ENCODE measurements at places on chromosomes 16 and 17.

GRCh38 chr17:36921095-36921851, 16.0 kb upstream of the LHX1 start:
- no peak for DNase-seq

- no peak for DNase-seq
These were observed 72.2 kb upstream of the BRD7 start for GRCh38 chr16:50440991-50441390.

DNA sequence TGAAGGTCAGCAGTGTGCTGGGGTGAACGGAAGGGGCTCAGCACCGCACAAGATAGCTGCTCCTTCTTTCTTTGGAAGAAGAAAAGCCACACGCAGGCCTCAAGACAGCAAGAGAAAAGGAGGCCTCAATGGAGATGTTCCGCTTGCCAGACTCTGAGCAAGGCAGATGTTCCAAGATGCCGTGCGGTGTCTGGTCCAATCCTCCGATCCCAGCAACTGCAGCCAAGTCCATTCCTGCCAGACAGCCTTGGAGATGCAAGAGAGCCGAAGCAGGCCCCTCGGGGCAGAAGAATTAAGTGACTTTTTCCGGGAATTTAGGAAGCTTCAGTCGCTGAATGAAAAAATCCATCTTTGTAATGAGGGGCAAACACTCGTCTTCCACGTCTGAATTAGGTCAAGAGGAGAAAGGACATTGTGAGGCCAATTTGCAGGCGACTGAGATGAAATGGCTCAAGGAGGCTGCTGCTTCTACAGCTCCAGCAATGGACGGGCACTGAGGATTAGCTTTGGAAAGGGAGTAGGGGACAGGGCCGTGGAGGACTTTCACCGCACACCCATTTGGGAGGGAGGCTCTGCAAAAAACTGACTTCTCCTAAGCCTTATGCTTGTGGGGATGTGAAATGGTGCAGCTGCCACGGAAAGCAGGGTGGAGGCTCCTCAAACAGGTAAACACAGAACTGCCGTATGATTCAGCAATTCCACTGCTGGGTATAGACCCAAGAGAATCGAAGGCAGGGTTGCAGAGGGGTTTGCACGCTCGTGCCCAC, 44.7 kb downstream of the RPH3AL start:
- DNase-seq, result no peak

DNA sequence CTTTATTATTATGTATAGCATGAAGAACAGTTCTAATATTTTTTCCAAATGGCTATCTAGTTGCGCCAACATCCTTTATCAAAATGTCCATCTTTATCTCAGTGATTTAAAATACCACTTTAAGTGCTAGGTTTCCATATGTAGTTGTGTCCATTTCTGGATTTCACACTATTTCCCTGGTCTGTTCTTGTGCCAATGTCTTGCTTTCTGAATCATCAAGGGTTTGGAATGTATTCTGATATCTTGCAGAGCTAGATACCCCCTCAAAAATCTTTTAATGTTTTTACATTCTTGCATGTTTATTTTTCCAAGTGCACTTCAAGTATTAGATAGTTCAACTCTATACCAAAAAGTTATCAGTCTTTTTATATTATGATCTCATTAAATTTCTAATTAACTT, 14.3 kb downstream of the MBTD1 start:
- DNase-seq, result no peak

DNA sequence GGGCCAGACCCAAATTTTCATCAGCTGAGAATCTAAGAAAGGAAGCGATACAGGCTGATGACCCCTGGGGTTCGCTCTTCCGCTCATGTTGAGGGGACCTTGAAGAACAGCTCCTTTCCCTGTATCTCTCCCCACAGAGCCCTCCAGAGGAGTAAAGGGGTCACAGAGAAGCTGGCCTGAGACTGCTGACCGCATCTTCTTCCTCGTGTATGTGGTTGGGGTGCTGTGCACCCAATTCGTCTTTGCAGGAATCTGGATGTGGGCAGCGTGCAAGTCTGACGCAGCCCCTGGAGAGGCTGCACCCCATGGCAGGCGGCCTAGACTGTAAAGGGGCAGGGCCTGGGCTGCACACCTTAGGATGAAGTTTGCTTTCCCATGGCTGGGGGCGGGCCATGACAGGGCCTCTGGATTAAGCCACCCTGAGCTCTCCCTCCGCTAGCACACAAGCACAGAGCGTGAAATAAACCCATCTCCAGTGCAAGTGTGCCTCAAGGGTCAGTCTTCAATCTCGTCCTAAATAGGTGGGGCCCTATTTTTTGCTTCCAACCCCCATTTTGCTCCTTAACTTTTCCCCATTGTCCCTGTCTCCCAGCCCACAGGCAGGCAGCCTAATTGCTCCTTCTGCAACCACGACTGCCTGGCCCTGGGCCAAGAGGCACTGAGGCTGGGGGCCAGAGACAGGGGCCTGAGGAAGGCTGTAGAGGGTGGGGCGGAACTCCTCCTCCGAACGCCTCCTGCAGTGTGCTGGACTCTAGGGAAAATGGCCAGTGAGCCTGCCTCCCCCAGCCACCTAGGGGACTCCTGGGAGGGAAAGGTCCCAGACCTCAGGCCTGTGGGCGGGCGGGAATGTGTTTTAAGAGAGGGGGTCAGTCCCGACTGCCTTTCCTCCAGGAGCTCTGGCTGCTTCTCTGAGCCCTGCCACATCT, 3.6 kb downstream of the ZACN start:
- no peak for DNase-seq

DNA sequence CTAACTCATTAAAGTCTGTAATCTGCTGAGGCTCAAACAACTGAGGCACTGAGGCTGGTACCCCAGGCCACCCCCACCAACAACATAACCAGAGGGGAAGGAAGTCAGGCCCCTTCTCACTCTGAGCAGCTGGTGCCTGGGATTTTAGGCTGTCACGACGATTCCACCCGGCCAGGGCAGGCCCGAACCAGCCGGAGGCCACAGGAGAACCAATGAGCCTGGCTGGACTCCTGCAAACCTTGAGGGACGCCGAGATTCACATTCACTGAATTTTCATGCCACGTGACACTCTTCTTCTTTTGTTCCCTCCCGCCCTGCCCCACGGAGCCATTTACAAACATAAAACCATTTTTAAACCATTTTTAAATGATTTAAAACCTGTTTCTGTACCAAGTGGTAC, 48.1 kb downstream of the RPH3AL start:
- DNase-seq, result no peak

GRCh38 chr16:88373927-88374492, 8.7 kb upstream of the ZNF469 start:
- no peak for DNase-seq

DNA sequence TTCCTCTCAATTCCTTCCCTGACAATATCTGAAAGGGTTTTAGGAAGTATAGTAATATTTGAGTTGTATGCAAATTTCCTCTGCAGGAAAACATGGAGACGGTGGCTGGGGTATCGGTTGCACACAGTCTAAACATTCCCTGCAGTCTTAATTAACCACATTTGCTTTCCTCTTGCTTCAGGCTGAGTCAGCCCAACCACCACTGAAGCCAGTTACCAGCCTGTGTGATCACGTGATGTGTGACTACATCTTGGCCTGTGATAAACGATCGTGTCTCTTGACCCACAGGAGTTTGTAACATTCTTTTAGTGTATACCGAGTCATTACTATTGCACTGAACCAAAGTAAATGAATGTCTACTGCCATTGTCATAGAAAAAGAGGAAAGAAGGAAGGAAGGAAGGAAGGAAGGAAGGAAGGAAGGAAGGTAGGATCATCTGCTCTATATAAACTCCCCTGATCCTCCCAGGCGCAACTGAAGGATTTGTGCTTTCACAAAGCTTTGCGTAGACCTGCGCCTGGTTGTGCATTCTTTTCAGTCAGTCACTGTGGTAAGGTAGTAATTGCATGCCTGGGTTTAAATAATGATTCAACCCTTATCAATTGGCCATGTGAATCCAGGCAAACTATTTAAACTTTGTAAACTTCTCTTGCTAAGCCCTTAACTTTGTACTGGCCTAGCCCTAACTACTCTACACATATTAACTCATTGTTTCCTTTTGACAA, 280.6 kb upstream of the SALL1 start:
- no peak for DNase-seq

- no peak for DNase-seq
These were observed 1.1 kb upstream of the MLLT6 start for GRCh38 chr17:38703742-38704605.

DNA sequence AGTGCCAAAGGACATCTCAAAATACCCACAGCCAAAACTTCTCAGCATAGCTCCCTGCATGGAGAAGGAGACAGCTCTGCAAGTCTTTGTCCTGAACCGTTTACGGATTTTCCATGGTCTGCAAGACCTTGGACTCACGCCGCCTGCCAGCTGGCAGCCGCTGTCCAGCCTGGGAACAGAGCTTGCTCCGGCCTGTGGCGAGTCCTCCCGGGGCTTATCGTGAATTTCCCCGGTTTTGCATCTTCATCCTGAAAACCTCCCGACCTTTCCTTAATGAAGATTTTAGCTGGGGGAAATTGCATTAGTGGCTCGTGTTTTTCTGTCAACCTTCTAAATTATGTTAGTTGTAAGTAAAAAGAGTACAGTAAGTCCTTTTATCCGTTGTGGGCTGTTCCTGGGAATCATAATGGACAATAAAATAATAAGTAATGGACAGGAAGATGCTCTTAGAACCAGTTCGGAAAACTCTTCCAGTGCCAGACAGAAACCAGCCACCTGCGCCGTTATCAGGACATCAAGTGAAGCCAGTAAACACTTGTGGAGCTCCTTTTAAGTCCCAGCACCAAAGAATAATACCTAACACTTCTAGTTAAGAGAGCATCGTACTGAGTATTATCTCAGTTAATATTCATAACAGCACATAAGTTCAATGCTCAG, 112.4 kb upstream of the NOL11 start:
- no peak for DNase-seq

DNA sequence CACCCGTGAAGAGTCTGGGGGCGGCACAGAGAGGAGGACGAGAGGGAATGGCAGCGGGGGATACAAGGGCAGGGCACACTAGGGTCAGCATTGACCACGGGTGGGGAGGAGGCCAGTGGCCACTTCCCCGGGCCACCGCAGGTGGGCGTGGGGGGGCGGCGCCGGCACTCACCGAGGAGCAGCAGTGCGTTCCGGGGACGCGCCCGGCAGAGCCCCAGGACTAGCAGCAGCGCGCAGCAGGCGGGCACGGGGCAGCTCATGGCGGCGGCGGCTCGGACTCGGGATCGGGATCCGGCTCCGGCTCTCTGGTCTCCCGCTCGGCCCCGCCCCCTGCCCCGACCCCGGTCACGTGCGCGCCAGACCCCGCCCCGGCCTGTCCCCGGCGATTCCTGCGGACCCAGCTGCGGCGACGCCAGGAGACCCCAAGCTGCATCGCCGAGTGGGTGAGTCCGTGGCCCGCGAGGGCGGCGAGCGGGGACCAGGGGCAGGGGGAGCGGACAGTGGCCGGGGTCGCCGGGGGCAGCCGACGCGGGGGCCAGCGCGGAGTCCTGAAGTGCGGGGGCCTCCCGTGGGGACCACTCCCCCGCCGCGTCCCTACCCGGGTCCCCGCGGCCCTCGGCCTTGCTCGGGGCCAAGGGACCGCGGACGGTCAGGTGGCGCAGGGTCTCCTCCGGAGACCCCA, at the start of the genes SGSH and SLC26A11:
TSS of gene SGSH (minus strand) at position 280 of the 682 bp plus-strand sequence. CDS start at position 260, 20 bp downstream.
TSS of gene SLC26A11 (plus strand) at position 374 of the 682 bp plus-strand sequence. CDS start 1,134 bp downstream, outside the sequence.
- peak; percentile 69 for DNase-seq

DNA sequence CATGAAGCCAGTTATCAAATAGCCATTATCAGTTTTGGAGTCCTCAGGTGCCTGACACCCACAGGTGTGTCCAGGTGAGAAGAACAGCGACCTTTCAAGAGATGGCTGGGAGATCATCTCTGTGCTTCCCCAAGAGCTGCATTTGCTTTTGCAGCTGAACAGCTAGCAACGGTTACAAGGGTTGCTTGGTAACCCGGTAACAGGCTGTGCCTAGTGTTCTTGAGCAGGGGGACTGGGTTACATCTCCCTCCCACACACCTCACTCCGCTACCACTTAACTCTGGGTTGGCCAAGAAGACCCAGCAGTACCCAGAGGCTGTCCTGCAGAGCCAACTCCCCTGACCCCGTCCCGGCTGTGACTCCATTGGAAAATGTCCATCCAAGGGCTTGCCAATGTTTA, 147.0 kb downstream of the SLC39A11 start:
- DNase-seq, result no peak

DNA sequence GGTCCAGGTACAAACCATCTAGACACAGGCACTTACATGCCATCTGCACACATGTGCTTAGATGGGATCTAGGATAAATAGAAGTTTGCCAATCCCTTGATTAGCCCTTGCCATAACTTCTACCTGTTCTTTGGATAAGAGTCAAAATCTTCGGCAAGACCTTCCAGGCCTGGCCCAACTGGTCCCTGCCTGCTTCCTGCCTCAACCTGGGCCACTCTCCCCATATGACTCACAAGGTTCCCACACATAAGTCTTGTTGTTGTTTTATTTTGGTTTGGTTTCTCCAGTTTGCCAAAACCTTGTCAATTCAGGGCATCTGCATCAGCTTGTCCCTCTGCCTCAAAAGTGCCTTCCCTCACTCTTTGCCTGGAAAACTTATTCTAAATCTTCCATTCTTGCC, 95.3 kb upstream of the XYLT1 start:
- no peak for DNase-seq

DNA sequence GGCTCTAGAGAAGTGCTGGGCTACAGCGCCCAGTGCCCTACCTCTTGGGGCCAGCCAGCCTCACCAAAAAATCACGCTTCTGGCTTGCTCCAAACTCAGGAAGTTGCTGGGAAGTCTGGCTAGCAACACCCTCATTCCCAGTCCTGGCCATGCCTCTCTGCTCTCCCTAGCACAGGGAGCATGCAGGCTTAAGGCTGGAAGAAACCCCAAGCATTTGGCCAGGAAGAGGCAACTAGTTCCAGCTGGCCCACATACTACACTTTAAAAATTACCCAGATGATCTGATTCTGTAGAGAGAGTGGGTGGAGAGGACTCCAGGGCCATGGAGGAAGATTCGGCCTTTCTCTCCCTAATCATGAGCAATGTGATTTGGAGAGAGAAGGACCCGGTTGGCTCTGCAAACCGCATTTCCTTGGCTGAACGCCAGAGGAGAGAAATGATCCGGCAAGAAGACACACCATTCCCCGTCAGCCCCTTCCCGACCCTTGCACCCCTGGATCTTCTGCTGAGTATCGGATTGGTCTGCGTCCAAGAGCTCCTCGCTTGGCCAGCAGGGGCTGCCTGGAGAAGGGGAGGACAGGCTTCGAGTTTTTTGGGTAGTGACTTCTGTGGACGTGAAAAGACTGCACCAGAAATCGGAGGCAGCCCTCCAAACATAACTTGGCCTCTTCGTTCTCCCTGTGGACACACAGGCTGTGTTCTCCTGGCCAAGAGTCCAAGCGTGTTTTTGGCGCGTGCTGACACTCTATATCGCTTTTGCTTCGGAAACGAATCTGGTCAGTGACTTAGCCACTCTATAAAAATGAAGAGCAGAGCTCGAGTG, 406.3 kb downstream of the WWOX start:
- no peak for DNase-seq

Data from GM18507 (cell line).